Retina (tissue), 1 donor: ENCODE measurements at places on chromosomes 7 and 10.

DNA sequence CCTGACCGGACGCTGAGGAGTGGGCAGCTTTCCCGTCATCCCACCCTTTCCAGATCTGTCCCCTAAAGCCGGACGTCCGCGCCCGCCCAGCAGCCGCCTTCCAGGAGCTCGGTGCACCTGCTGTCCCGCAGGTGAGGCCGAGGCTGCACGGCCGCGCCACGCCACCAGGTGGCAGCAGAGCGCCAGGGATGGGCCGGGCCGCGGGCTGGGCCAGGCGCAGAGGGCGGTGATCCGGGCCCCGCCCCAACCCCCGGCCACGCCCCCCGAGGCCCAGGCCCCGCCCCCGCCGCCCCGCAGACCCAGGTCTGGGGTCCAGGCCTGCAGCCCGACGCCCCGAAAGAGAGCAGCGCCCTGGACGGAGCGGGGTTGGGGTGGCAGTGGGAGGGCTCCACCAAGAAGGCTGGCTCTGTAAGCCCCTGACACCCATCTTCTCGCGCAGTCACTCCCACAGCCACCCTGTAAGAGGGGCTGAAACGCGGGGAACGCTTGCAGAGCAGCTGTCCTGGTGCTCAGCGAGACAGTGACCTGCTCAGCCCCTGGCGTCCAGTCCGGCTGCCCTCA, 32.2 kb downstream of the FOXL3 start:
- peak; percentile 83 for DNase-seq

- no peak for DNase-seq
Measured at GRCh38 chr10:133438711-133439273, 14.4 kb upstream of the SPRN start.

- DNase-seq = no peak
Measured at GRCh38 chr10:23918839-23919238, 290.1 kb upstream of the KIAA1217 start.

GRCh38 chr10:109961174-109962001, 38.1 kb upstream of the XPNPEP1 start:
- no peak for DNase-seq
